Inflammatory macrophage treated with lipopolysaccharide for 1 hour (primary cell): ENCODE measurements at places on chromosomes 2 and 18.
A peak's percentile ranks its signal among the peaks of the same experiment; 100 is the strongest.

- no peak for DNase-seq
Observed at GRCh38 chr2:24588294-24588693, 97.2 kb downstream of the NCOA1 start.

DNA sequence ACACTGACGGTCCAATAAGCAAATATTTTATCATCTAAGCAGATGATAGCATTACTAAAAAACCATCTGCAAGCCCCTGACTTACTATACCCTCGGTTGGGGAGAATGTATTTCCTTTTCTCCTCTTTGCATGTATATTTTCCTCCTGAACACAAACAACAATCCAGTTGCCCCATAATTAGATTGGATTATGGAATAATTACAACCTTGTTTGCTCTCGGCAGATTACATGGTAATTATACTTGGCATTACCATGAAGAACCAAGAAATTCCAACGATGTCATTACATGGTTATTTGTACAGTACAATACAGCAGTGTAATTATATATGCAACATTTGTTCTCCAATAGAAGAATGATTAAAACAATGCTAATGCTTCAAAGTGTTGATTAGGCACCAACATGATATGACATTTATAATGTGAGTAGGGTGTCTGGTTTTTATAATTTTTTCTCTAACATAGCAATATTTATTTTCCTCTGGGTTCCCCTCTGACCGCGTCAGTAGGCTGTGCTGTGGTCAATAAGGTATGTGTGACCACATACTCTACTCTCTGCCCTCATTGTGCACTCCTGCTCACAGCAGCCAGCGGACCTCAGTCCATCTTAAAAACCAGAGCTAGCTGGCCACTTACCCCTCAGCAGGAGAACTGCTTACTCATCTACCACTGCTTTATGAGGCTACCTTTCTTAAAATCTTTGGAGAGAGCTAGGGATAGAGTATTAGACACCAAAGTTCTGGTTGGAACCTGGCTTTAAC is 176.1 kb downstream of the INSIG2 start:
- DNase-seq, result no peak

GRCh38 chr2:134776836-134777235 is 58.0 kb upstream of the TMEM163 start:
- no peak for DNase-seq

GRCh38 chr18:39994498-39994897 is 1960.5 kb upstream of the PIK3C3 start:
- DNase-seq, result no peak

DNA sequence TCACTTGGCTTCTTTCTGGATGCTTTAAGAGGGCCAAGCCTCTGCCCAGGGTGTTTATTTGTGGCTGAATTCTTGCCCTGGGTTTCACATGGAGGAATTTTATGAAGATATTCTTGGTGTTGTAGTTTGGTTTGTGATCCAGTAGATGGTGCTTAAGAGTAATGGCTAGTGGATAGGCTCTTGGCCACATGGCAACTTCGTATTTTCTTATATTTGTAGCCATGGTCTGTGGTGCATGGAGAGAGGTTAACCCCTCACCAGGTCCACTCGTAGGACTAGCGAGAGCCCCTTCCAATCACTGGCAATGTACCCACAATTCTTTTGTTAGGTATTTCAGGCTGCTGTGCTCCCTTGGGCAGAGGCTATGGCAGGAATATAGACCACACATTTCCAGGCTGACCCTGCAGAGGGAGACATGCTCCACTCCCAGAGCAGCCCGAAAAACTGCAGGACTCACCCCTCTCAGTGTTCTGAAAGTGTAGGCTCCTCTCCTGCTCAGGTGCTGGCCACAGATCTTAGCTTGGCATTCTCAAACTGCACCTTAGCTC is 582.1 kb upstream of the SETBP1 start:
- DNase-seq, result no peak

DNA sequence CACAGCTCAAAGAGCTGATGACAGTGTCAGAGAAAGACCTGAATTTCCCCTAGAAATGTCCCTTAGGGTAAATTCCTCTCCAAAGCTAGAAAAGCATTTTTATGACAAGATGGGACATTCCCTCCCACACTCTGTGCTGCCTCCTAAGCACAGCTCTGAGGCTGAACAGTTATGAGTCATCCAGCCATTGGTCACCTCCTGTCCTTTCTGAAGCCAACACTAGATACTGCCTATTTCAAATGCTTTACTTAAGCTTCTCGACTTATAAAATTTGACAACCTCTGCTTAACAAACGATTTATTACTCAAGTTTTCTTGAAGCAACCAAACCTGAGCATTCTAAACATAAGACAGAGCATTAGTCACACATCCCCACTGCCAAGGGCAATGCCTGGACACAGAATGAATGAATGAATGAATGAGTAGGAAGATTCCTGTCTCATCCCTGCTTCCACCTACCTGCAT is 35.4 kb downstream of the B4GALT6 start:
- DNase-seq, result peak; percentile 85

GRCh38 chr2:215839309-215839708 is 174.0 kb downstream of the MREG start:
- DNase-seq, result no peak

DNA sequence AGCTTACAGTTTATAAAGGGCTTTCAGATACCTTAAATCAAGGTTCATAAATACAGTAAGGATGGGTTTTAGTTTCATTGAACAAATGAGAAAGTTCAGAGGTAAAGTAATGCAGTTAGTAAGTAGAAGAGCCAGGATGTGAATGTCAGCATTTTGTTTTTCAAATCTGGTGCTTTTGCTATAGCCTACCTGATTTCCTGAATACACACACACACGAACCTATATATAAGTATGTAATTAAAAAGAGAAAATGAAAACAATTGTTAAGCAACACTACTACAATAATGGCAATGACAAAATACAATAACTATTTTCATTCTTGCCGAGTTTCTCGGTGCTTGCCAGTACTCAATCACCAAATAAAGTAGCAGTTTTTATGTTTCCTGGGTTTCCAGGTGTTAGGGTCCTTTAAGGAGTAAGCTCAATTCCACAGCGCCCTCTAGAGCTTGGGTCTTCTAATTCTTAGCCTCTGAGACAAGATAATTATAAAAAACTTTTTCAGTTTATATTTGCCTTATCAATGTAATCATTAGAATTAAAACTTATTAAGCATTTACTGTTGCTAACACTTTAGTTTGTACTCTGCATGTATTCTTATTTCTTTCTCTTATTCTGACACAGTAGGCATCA is 512.9 kb upstream of the ACVR2A start:
- DNase-seq, result no peak

DNA sequence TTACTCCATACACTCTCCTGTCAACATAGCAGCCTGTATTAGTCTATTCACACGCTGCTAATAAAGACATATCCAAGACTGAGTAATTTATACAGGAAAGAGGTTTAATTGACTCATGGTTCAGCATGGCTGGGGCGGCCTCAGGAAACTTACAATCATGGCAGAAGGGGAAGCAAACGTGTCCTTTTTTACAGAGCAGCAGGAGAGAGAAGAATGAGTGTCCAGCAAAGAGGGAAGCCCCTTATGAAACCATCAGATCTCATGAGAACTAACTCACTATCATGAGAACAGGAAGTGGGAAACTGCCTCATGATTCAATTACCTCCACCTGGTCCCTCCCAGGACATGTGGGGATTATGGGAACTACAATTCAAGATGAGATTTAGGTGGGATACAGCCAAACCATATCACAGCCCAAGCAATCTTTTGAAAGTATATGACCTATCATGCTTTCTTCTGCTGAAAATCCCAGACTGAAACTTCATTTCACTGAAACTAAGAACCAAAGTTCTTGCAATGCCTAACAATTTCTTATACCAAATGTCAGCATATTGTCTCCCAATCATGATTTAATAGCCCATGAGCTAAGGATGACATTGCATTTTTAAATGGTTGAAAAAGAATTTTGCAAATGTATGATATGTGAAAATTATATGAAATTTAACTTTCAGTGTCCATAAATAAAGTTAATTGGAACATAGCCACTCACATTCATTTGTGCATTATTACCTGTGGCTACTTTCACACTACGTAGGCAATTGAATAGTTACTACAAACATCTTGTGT is 686.8 kb upstream of the ZEB2 start:
- DNase-seq, result peak; percentile 10

- no peak for DNase-seq
Observed at GRCh38 chr18:32443033-32443705, 27.5 kb downstream of the GAREM1 start.

- DNase-seq, result no peak
Observed at GRCh38 chr2:10546975-10547391, 98.9 kb upstream of the ODC1 start.

GRCh38 chr2:219282943-219283581 is 3.9 kb downstream of the DNAJB2 start:
- no peak for DNase-seq

DNA sequence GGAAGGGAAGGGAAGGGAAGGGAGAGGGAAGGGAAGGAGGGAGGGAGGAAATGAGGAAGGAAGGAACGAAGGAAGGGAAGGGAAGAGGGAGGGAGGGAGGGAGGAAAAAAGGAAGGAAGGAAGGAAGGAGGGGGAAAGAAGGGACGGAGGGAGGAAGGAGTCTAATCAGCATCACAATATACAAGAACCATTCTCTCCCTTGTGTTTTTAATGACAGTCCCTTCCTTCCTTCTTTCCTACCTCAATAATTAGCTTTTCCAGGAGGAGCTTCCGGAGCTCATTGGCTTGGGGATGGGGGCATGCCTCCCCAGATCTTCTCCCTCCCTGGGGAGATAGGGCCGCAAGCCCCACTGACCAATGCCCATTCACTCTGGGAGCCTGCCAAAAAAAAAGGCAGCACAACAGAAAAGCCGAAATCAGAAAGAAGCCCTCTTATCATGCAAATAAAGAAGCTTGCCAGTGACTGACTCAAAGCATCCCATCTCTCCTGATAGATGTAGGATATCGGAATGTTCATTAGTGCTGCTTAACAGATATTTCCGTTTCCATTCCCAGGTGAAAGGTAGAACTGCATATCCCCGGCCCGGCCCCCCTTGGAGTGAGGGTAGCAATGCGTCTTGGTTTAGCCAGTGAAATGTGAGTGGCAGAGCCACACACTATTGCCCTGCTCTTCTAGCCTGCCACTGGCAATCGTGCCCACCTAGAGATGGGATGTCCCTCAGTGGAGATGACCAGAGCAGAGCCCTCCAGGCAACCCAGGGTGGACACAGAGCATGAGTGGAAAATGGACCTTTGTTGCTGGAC is 17.8 kb upstream of the SMAD7 start:
- no peak for DNase-seq

- peak; percentile 48 for DNase-seq
Observed at GRCh38 chr2:191846515-191847476, at the start of gene CAVIN2. Gene CAVIN2 (minus strand): TSS chr2:191847088. CDS start chr2:191846925, 163 bp downstream.

DNA sequence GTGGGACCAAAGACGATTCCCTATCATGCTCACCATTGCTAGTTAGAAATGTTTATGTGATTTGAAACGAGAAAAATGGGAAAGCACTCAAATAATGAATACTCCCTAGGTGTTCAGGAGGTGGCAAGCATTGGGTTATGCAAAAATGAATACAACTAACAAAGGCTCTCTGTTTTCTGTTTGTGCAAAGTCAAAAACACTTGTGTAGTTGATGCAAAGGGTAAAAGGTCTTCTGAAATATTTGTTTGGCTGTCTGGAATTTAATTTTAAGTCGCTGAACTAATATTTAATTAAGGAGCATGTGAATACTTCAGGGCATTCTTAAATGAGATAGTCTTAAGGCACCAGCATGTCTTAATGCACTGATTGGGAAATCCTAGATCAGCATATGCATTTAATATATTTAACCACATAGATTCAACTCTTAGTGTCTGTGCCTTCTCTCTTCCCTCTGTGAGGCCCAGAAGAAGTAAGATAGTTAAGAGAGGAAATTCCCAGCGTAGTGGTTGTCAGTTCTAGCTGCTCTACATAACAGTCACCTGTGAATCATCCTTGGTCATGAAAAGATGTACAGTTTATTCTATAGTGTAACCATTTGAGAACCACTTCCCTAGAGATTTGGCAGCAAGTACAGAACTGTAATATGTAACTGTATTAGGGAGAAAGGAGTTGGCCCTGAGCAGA is 111.9 kb downstream of the EPC2 start:
- DNase-seq, result peak; percentile 4

- peak; percentile 11 for DNase-seq
Observed at GRCh38 chr2:115165529-115166109, 723.2 kb downstream of the DPP10 start.

DNA sequence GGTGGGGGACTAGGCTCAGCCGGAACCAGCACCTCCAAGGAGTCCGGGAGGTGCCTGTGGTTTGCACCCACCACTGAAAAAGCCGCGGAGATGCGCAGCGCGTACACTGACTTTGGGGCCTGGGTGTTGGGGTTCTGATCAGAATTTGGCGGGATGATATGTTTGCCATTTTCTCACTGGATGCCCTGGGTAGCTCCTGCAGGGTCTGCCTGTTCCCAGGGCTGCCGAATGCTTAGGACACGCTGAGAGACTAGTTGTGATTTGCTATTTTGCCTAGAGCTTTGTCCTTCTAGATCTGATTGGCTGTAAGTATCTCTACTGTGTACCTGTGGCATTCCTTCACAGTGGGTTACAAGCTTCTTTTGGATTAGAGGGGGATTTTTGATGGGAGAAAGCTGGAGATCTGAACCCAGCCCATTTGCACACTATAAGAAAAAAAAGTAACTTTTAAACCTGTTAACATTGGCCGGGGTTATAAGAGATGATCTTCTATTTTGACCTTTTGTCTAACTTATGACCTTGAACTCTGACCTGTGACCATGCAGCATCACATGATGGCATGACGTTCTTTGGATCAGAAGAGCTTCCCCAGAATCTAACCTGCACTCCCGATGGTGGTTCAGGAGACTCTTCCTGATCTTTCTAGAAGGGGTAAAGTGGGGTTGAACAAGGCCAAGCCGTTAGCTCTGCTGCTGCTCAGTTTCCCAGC is 1.6 kb downstream of the KCNE4 start:
- no peak for DNase-seq

GRCh38 chr2:1803217-1804110 is 59.1 kb upstream of the PXDN start:
- DNase-seq, result no peak
